ENCODE measurements at places on chromosomes 1 and 21.
A peak's percentile ranks its signal among the peaks of the same experiment; 100 is the strongest.

GRCh38 chr1:67317803-67318202 lies 10.1 kb downstream of the IL12RB2 start:
- no peak for DNase-seq

DNA sequence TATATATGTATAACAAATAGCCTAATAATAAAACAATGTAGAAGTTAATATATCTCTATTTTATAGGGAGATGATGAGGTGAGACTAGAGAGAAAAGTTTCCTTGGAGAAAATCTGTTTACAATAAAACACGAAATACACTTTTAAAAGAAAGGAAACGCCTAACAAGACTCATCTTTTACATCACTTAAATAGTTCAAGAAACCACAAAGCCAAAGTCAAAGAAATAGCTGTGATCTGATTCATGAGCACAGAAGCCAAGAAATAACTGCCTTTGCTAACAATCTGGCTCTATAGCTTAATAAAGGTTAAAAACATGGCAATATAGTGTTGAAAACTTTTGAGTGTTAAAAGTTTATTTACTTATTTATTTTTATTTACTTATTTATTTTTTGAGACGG lies 61.5 kb downstream of the TOR3A start:
- no peak for DNase-seq

GRCh38 chr1:64489707-64490106 lies 19.8 kb downstream of the CACHD1 start:
- DNase-seq, result no peak

- DNase-seq, result no peak
Measured at GRCh38 chr1:6205849-6206519, at the start of gene RNF207. Gene RNF207, plus strand, starts transcription at chr1:6206119. Its CDS starts 417 bp downstream, at chr1:6206536.

DNA sequence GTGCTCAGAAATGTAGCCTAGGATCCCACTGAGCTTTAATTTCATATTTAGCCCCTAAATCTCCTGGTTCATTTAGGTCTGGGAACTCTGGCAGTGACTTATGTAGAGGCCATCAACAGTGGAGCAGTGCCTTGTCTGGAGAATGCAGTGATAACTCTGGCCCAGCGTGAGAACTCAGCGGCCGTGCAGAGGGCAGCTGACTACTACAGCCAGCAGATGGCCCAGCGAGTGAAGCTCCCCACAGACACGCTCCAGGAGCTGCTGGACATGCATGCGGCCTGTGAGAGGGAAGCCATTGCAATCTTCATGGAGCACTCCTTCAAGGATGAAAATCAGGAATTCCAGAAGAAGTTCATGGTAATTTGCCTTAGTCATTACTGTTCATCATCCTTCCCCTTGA lies 17.8 kb downstream of the GBP6 start:
- no peak for DNase-seq

DNA sequence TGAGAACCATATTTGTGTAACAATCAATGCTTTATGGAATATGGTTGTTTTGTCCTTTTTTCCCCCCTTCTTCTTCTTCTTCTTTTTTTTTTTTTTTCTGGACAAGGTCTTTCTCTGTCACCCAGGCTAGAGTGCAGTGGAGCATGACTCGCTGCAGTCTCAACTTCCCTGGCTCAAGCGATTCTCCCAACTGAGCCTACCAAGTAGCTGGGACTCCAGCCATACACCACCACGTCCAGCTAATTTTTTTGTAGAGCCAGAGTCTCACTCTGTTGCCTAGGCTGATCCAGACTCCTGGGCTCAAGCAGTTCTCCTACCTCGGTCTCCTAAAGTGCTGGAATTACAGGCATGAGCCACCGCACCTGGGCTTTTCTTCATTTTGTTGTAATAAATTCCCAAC lies 86.7 kb downstream of the FMN2 start:
- DNase-seq, result no peak

DNA sequence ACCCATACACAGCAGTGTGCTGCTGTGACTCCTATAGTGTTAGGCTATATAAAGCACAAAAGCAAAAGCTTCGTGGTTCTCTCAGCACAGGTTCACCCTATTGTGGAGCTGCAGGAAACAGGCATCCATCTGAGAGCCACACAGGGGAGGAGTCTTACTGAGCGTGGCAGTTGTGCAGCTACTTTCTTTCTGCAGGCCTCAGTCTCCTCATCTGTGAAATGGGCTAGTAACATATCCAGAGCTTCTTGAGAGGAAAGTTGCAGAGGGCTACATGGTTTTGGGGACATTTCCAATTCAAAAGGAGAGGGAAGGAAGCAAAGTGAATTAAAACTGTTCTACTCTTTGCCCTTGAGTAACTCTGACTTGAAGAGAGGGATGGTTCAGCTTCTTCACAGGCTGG lies 142.0 kb downstream of the FOXD2 start:
- no peak for DNase-seq

- DNase-seq, result no peak
Measured at GRCh38 chr1:32334864-32335534, 1.0 kb downstream of the MARCKSL1 start.

DNA sequence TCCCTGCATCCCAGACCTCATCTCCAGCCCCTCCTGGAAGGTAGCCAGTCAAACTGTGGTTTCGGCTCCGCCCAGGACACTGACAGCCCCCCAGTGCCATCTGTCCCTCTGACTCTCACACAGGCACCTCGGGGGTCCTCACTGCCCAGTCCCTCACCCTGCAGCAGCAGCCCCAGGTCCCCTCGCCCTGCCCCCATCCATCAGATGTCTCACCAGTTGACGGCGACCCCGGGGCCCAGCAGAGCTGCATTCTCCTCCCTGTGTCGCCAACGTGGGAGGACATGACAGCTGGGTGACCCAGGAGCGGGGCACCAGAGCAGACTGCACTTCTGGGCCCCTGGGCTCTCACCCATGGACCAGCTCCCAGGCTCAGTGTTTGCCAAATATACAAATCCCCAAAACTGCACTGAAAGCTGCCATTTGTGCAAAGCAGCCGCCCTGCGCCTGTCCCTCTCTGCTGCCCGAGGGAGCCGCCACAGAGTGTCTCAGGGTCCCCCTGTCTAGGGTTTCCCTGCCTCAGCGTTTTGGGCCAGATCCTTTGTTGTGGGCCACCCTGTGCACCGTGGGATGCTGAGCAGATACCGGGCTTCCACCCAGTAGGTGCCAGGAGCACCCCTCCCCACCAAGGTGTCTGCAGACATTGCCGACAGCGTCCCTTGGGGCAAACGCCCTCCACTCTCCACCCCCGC lies 48.2 kb downstream of the PRDM15 start:
- no peak for DNase-seq

DNA sequence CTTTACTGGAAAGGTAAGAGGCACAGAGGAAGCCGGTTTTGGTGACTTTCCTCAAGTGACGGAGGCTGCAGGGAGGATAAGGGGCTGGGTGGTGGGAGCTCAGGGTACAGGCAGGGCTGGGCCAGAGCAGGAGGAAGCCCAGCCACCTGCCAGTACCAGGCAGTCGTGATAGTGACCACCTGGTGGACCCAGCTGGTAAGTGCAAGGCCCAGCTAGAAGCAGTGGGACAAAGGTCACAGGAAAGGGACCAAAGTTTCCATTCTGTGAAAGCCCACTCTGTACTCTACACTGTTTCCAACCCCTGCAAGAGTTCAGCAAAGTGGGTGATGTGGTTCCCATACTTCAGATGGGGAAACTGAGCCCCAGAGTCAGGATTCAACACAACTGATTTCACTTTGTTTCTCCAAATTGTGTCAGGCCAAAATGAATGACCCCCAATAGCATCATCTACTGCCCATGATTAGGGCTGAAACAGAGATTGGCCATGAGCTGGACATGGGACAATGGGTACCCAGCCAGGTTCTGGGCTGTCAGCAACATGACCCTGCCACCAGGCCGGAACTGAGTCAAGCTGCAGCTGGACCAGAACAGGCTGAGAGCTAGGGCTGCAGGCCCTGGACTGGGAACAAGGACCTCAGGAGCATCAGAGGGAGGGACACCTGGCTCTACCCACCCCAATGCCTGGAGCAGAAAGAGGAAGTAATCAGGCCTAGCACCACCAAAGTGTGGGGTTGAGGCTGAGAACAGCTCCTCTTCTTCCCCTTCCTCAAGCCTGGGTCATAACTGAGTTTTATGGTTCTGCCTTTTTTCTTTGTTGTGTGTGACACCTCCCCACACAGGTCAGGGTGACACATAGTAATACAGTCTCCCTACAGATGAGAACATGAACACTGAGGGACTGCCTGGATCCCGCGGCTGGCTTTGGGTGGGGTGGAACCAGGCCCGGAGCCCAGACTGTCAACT lies 50.2 kb downstream of the KCNN3 start:
- peak; percentile 30 for DNase-seq

GRCh38 chr21:42820616-42821465 lies 58.5 kb downstream of the WDR4 start:
- DNase-seq, result no peak

DNA sequence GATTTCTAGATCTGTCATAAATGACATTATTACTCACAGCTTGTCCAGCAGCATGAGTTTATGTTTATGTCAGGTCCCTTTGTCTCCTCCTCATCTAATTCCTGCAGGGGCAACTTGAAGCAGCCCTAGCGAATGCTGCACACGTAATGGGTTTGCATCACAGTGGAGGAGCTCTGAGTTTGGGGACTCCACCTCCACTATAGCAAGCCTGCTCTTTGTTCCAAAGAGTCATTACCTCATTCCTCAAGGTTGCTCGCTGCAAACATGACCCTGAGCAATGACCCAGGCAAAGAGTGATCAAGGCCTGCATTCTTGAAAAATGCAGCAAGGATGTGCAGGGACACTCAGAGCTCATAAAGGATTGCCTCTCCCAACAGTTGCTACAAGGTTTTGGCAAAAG lies 261.9 kb downstream of the HHIPL2 start:
- DNase-seq, result no peak

DNA sequence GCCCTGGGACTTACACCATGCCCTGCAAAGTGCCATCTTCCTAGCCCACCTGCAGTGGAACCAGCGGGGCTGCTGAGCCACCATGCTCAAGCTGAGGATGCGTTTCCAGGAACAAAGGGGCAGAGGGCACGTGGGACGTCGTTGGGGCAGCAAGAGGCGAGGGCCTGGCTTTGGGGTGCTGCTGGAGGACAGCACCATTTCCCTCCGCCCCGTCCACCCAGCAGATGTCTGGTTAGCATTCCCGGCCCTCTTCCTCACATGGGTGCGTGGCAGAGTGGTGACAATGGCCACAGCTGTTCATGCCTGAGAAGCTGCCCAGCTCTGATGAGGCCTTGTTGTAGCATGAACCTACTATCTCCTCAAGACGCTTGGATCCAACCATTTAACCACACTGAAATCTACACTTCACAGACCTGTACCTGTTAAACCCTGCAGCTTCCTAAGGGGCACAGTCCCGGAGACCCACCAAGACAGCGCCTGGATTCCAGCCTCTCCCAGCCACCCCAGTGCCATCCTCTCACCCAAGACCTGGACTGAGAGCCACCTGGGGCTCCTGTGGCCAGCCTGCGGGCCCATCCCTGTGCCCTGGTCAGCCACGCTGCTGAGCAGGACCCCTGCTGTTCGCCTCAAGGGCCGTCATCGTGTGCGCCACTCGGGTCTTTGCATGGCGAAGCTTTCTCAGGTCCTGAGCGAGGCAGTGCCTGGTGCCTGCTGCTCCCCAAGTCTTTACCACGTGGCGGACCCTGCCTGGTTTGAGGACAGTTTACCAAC lies 33.2 kb downstream of the SLC45A1 start:
- DNase-seq, result no peak

- DNase-seq, result no peak
Measured at GRCh38 chr1:115829947-115830346, 11.0 kb downstream of the NHLH2 start.

GRCh38 chr1:150976401-150976821 lies 1.8 kb upstream of the CERS2 start:
- no peak for DNase-seq

GRCh38 chr1:234844479-234845031 lies 234.6 kb upstream of the IRF2BP2 start:
- DNase-seq, result no peak

DNA sequence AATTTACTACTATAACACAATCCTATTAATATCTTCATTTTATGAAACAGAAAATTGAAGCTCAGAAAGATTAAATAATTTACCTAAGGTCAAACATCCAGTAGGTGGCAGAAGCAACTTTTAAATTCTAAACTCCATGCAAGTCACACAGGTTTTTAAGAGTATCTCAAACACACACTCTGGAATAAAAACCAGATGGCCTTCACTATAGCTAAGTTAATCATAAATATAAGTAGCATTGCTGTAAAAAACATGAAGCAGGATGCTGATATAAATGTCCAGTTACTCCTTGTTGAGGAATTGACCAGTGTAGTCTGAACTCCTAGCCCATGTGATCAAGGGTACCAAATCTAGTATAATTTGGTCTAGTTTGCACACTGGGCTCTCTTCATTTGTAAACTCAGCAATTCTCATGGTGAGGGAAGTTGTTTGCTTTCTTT lies 9.4 kb upstream of the FMO3 start:
- no peak for DNase-seq

DNA sequence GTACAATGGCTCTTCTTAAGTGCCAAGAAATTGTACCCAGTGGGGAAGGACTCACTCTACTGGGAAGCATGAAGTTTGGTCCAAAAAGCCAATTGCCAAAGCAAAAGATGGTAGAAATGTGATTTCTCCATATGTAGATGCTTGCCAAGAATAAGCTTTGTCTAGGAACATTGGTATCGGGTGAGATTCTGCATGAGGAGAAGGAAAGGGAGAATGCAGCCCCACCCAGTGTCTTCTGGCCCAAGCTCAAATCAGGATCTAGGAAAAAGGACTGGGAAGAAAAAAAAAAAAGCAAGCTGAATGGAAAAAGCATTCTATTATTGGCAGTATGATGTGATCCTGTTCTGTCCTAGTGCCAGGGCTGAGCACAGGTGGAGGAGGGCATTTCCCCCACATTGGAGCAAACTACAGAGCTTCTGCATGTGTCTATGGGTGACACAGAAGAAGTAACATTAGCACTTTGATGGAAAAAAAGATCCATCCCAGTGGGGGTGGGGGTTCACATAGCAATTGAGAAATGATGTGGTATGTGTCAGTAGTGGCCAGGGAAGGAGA lies 226.6 kb downstream of the KCNH1 start:
- DNase-seq, result no peak

GRCh38 chr1:158180741-158181576 lies at the start of gene CD1D:
Gene CD1D, plus strand, starts transcription at chr1:158180895. Its CDS starts 207 bp downstream, at chr1:158181102.
- DNase-seq, result no peak

DNA sequence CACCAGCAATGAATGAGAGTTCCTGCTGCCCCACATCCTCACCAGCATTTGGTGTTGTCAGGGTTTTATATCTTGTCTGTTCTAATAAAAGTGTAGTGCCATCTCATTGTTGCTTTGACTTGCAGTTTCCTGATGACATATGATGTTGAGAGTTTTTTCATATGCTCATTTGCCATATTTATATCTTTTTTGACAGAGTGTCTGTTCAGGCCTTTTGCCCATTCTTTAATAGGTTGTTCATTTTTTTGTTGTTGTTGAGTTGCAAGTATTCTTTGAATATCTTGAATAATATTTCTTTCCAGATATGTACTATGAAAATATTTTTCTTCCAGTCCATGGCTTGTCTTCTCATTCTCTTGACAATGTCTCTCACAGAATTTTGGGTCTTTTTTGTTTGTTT lies 111.7 kb upstream of the KCNJ15 start:
- no peak for DNase-seq

- DNase-seq, result no peak
Measured at GRCh38 chr1:76951153-76951552, 83.9 kb downstream of the ST6GALNAC5 start.

- no peak for DNase-seq
Measured at GRCh38 chr1:8004113-8004802, 21.9 kb downstream of the ERRFI1 start.

Data from iPS DF 19.7 (cell line).